Epithelial cell of proximal tubule (primary cell): ENCODE measurements at places on chromosomes 13 and 19.

GRCh38 chr13:46529216-46529919 is 23.6 kb upstream of the LRCH1 start:
- no peak for DNase-seq

DNA sequence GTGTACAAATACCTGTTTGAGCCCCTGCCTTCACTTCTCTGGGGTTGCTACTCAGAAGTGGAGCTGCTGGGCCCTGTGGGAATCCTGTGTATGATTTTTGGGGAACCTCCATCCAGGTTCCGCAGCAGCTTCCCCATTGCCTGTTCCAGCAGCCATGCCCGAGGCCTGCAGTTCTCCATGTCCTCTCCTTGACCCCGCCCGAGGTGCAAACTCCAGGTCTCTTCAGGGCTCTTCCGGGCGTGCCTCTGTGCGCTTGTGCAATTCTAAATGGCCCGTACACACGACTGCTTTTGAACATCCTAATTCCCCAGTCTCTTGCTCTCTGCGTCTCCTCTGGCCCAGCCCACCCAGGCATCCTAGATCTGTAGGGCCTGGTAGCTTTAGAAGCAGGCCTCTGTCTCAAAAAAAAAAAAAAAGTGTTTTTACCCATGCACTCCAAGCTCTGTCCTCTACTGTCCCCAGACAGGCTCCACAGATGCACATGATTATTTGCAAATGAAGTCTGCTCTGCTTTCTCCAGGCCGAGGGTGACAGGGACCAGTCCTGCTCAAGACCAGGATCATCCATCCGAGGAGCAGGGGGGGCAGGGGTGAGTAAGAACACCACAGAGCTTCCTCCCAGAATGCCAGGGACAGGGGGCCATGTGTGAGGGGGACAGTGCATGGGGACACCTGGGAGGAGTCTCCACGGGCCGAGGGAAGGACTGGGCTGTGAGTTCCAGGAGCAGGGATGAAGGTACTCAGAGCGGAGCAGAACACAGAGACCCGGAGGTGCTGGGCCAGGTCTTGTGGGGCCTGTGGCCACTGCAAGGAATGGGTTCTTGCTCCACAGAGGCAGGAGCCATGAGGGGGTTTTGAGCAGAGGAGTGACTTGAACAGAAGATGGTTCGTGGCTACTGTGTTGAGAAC is 51.7 kb downstream of the SLC7A9 start:
- no peak for DNase-seq

DNA sequence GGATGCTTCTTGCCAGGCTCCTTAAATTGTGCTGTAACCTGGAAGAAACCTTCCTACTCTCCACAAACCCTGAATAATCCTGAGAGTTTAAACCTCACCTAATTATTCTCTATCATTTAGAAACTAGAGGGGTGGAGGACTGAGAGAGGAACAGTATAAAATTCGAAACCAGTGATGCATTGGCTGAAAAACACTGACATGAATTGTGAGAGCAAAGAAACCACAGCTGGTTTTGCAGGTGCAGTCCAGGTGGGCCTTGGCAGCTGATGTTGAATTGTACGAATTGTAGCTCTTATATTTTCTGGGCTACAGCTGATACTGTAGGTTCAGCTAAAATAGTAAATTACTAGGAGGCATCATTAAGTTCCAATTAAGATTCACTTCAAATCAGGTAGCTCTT is 227.0 kb upstream of the SLITRK5 start:
- DNase-seq, result no peak

DNA sequence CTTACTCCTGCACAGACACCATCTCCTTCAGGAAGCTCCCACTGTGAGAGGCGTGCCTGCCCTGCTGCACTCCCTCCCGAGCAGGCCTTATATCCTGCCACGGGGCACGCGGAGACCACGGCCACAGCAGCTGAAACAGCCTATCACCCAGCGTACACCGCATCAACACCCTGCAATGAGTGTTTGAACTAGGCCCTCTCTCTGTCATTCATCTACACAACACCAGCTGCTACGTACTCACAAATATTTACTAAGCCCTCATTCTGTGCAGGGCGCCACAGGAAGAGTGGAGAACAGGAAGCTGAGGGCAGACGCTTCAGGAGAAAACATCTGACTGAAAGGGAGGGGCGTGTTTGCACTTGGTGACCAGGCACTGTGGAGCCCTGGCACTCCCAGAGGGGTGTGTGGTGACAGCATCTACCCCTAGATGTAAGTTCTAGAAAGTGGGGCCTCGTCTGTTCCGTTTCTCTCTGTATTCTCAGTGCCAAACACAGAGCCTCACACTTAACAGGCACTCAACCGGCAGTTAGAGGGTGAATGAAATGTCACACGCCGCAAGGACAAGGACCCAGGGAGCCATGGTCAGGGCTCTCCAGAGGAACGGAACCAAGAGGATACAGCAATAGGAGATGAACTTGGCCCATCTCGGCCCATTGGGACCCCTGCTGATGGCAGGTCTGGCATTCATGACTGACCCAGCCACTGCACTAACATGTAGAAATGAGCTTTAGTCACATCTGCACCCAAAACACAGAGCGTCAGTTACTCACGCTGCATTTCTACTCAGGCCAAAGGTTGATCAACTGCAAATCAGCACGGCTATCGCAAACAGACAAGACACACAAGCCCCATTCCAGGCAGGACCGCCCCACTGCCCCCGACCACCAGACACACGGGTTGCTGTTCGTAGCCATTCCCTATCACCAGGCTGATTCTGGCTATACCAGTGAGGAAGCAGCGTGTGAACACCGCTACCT is 15.7 kb downstream of the RANBP3 start:
- DNase-seq, result no peak

- DNase-seq, result no peak
These were observed 122.8 kb downstream of the OXGR1 start for GRCh38 chr13:96871469-96871868.

DNA sequence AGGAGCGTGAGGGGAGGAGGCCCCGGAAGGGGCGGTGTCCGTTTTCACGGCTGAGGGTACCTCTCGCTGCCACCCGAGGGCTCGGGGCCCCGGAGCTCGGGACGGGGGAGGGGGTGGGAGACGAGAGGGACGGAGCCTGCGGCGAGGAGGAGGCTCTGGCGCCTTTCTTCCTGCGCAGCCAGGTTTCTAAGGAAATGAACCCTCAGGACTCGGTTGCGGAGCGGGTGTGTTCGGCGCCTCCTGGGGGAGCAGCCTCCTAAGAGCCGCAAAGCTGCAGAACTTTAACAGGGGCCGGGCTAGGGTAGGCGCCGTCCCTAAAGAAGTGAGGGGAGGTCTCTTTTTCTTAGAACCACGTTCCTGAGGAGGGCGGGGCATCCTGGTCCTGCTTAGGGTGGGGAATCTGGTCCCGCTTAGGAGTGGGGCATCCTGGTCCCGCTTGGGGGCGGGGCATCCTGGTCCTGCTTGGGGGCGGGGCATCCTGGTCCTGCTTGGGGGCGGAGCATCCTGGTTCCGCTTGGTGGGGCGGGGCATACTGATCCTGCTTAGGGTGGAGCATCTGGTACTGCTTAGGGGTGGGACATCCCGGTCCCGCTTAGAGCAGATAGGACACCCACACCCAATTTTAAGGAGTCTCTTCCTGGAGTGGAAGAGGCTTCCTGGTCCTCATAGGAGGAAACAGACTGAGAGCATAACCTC is 6.2 kb downstream of the SYT5 start:
- DNase-seq, result no peak

DNA sequence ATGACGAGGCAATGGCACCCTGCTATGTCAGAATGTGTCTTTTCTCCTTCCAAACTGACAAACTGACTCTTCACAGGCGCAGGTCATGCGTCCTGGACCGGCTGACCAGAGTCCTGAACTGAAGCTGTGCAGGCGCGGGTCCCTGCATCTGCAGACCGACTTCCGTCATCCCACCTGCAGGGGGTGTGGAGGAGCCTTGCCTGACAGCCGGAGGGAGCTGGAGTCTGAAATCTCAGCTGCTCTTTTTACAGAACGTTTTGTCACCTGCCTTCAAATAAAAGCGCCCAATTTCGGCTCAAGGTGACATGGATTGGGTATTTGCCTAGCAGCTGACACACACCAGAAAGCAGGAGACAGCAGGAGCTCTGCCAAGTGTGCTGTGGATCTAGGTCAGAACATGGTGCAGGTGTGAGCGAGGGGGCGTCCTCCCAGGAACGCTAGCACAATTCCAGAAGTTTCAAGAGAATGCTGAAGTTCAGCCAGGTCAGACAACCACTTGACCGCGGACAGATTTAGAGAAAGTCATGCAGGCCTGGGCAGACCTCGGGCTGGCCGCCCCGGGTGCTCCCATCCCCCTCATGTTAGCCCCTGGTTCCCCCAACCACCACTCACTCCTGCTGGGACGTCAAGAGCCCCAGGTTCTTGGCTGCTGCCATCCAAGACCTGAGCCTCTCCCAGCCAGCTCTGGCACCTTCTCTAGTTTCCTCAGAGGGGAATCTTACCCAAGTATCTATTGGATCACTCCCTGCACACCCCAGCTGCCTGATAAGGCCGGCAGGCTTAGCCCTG is 32.8 kb downstream of the ELL start:
- no peak for DNase-seq

- no peak for DNase-seq
These were observed 14.9 kb downstream of the ZIC2 start for GRCh38 chr13:99996381-99996973.

DNA sequence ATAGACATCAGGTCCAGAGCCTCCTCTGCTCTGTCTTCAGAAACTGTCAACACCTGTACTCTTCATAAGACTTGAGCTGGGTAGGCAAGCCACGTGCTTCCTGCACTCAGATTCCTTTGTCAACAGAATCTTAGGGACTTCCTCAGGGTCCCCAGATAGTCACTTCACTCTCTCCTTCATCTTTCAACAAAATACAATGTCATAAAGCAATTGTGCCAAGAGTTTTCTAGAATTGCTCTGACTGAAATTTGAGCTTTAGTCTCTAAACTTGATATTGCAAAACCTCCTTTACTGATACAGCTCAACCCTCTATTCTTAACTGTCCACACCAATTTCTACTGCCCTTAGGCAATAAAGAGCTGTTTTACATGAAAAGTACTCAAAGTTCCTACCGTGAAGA is 179.9 kb downstream of the IRS2 start:
- no peak for DNase-seq

DNA sequence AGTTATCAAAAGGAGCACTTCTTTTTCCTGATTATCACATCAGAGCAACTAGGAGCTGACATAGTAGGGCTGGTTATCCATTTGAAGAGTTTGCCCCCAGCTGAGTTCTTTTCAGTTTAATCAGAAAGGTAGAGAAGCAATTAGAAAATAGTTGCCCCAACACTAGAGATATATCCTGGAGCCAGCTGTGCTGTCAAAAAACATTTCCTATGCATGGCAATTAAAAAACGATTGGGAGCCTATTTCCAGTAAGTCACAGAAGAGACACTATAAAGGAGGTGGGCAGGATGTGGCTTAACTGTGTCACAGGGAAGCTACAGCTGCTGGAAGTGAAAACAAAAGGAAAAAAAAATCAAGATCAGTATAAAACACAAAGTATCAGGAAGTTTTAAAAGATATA is 155.7 kb upstream of the SLITRK1 start:
- no peak for DNase-seq

DNA sequence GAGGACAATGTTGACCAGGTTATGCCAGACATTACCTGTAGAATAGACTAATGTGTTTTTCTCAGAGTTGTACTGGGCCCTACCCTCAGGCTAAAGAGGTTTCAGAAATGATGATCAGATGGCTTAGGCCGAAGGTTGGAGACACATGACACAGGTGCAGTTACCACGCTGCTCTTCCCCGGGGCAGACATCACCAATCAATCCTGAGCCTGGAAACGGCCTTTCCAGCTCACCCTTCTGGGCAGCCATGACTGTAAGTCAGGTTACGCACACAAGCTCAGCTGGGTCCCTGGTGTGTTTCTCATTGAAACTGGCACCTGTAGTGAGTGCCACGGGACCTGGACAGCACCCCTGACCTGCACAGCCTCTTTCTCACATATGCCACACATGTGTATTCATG is 299.3 kb downstream of the UQCRFS1 start:
- DNase-seq, result no peak

DNA sequence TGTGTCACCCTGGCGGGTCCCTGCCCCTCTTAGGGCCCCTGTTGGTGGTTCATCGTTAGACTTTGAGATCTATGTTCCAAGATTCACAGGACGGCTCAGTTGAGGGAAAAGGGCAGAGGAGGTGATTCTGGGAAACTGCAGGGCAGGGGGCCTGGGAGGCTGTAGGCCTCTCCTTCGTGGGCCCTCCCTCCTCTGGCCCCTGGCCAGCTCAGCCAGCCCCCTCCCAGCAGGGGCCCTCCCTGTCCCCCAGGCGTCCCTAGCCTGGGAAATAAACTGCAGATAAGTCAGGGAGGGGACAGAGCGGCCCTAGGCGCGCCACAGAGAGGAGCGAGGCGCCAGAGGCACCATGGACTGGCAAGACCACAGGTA is 6.5 kb downstream of the HIF3A start:
- no peak for DNase-seq
